ENCODE measurements at places on chromosomes 11 and 22. TPM values are rescaled to one million over a fixed set of nuclear protein-coding genes. Genes with fewer than 3 reads are reported as not detected.

Gene INSC
- 0.63 TPM for total RNA-seq

Gene MS4A15
- not detected for total RNA-seq

Gene OR5P2
- not detected for total RNA-seq

Gene APOL3
- total RNA-seq, result 221 TPM

Gene DNAJB7
- not detected for total RNA-seq

Gene MED15
- total RNA-seq, result 151 TPM

Gene C11orf52
- total RNA-seq, result not detected
